Frontal cortex (tissue), 4 donors: ENCODE measurements at places on chromosomes 4 and X. TPM values are rescaled to one million over a fixed set of nuclear protein-coding genes. Genes with fewer than 3 reads are reported as not detected.

Gene RS1
- total RNA-seq: not detected

Gene AWAT2
- total RNA-seq: not detected

Gene ZMAT1
- 6.5 TPM for total RNA-seq

Gene CFAP47
- total RNA-seq: 5.3 TPM

Gene NSG1
- total RNA-seq: 302 TPM

Gene REELD1
- total RNA-seq: not detected

Gene AIFM1
- 11.4 TPM for total RNA-seq

Gene FATE1
- total RNA-seq: not detected

Gene CAPN6
- total RNA-seq: under 0.01 TPM

Gene ACE2
- total RNA-seq: under 0.01 TPM

Gene SUPT20HL2
- total RNA-seq: not detected

Gene CENPE
- 3.7 TPM for total RNA-seq

Gene PNMA5
- total RNA-seq: 2.4 TPM

Gene AMTN
- total RNA-seq: not detected

Gene SSX3
- not detected for total RNA-seq

Gene USO1
- 48.9 TPM for total RNA-seq

Gene COX7B
- total RNA-seq: 79.9 TPM

Gene DRD5
- 2.0 TPM for total RNA-seq

Gene ARX
- 6.1 TPM for total RNA-seq

Gene CXCL6
- 0.41 TPM for total RNA-seq

Gene CYBB
- 10.6 TPM for total RNA-seq

Gene MAGEA2B
- total RNA-seq: not detected

Gene GAGE12F
- total RNA-seq: not detected

Gene DAPP1
- total RNA-seq: 0.41 TPM

Gene USP53
- 12.2 TPM for total RNA-seq

Gene NPY1R
- 179 TPM for total RNA-seq

Gene TMEM255A
- 1.6 TPM for total RNA-seq

Gene SYTL5
- total RNA-seq: 4.9 TPM

Gene REPS2
- 31.4 TPM for total RNA-seq

Gene MAGEA2
- total RNA-seq: not detected

Gene TLR6
- total RNA-seq: 1.2 TPM

Gene CCSER1
- 165 TPM for total RNA-seq

Gene ZCCHC4
- 11.4 TPM for total RNA-seq

Gene TMPRSS11B
- total RNA-seq: not detected

Gene KIAA1210
- under 0.01 TPM for total RNA-seq

Gene PWWP3B
- 1.2 TPM for total RNA-seq

Gene BTC
- not detected for total RNA-seq

Gene FDCSP
- total RNA-seq: not detected

Gene LGI2
- 2.0 TPM for total RNA-seq
